ENCODE measurements at places on chromosomes 16 and 17. TPM values are rescaled to one million over a fixed set of nuclear protein-coding genes. Genes with fewer than 3 reads are reported as not detected.

DNA sequence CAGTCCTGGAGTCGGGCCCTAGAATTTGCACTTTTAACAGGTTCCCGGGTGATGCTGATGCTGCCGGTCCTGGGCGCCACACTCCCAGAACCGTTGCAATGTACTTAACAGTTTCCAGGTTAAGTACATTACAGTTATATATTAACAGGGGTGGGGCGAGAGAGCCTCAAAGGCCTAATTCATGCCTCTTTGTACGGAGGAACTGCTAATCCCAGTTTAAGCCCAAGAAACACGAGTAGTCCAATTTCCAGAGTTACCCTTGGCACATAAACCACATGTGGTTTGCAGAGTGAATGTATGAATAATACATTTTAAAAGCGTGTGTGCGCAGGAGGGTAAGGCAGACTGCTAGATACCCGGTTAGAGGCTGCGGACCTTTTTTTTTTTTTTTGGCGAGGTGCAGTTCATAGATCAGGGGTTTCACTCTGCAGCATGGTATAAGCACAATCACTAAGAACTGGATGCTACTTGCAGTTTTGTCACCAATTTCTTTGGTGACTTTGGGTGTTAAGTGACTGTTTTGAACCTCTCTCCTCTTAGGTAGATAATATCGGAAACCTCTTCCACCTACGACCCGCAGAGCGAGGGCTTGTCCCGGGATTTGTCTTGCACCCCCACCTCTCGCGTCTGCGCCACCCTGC is 713 bp downstream of the COX11 start:
- DNase-seq: no peak

BFAR gene
- 60.7 TPM for total RNA-seq

DNA sequence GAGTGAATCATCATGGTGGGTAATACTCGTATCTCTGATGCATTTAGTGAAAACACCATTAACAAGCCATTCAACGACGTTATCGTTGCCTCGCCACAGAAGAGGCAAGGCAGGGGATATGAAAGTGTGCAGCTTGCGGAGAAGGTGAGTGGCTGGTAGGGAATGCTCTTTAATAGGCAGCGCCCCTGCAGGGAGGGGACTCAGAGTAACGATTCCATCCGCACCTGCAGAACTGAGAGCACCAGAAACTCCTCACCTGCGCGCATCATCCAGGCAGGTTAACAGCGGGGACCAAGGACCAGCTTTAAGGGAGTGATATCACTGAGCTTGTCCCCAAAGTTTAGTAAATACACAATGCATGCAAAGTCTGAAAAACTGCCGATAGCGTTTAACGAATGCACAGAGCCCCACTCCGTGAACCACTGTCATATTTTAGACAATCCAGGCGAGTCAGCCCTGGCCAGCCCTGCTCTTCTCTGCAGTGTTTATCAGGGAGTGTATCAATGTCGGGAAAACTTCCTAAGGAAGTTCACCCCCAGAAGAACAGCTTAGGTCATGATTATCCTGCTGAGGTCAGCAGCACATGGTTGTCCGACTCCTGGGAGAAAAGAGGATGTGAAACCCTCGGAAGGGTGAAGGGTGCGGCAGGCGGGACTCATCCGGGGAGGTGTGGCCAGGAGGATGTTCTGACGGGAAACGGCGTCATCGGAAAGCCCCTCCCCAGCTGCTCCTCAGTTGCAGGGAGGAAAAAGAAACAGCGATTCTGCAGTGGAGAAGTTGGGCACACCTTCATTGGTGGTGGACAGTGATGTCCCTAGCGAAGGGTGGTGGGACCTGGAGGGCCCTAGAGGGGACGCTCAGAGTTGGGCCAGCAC is 68.5 kb upstream of the DNAH17 start:
- DNase-seq: no peak

KPNA2 gene
- 100 TPM for total RNA-seq

DNA sequence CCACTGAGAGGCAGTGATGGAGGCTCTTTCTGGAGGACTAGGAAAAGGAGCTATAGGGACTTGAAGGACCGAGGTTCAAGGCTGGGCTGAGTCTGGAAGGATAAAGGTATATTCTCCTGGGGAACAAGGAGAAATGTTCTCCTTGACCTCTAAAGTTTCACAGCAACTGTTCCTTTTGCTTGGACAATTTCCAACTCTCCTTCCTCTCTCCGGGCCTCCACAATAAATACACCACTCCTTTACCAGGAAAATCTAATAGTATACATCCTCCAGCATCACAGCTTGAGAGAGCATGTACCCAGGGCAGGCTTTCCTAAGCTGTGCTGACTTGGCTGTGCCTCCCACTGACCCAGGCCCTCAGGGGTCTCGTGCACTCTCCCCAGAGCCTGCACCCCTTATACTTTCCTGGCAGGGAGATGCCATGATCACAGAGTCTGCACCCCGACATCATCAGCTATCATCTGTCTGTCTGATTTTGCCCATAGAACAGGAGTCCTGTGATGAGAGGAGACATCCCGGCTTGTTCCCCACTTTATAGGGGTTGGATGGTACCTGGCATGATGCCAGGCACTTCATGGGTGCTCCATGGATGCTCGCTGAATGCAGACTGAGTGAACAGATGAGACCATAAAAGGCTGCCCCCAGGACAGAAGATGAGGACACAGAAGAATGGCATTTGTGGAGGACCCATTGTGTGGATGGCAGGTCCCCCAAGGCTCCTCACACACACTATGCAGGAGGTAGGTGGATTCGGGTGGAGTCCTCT is 582.6 kb upstream of the CDH5 start:
- DNase-seq: no peak

GRCh38 chr16:53672461-53672860 is 31.2 kb downstream of the RPGRIP1L start:
- DNase-seq: no peak

- no peak for DNase-seq
Observed at GRCh38 chr16:81522108-81522701, 77.6 kb downstream of the CMIP start.

Measured in mesothelial cell of epicardium (in vitro differentiated cells).